Activated CD4-positive, alpha-beta T cell treated with anti-CD3 and anti-CD28 coated beads for 36 hours (primary cell): ENCODE measurements at places on chromosomes 1 and 21. TPM values are rescaled to one million over a fixed set of nuclear protein-coding genes. Genes with fewer than 3 reads are reported as not detected.

Gene IL19
- total RNA-seq = not detected

DNA sequence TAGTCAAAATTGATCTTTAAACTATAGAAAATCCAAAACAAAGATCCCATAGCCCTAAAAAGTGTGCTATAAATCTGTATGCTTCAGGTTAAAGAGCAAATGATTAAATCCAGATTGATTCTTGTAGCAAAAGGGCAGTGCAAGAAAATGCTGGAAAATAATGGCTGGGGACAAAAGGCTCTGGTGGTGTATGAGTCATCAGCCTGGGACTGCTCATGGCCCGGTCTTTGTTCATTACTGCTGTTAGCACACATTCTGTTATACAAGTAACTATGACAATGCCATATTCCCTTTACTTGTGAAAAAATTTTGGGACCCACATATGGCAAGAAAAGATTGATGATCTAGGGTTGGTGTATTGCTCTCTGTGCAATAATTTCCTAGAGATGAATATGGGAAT is 89.1 kb downstream of the RWDD3 start:
- no peak for DNase-seq

DNA sequence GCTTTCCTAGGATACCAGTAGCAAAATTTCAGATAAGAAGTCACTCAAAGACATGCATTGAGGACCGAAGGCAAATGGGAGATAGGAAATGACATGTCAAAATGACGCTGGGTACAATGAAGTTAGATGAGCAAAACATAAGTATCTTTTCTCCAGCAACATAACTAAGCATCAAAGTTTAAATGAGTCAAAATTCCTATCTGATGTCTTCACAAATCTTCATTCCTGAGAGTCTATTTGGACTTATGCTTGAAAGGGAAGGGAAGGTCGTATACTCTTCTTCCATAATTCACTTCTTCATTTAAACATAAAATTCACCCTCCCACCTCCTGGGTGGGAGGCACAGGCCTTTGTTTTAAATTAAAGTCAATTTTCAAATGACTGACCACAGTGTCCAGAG is 4.1 kb upstream of the TMEM81 start:
- no peak for DNase-seq

GRCh38 chr1:9858293-9859035 is 34.7 kb upstream of the CLSTN1 start:
- DNase-seq = peak; percentile 32

DNA sequence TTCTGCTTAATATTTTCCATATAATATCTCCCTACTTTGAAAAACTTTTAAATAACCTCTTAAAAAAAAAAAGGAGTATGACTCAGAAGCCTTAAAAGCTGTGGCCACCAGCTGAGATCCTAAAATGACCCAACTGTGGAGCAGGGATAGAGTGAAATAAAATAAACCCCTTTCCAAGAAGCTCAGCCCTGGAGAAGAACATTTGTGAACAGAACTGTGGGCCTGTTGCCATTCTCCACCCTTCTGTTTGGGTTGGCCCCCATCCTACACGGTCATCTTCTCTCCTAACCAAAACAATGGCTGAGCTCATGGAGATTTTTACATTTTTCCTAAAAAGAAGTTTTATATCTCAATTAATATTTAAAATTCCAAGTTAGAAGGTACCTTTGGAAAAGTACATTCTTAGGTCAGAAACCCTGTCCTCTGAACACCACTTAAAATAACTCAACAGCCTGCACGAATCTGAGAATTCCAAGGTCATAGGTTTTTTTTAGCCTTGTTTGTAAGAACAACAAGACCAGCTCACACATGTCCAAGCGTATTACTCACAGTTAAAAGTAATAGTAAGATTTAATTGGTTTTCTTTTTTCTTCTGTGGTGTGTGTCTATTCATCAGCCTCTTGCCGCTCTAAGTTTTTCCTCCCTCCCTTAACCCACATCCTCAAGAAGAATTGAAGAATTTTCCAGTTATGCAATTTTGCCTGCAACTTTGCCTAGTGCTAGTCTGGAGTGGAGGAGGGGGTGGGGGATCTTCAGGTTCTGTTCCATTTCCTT is 107.7 kb upstream of the ERRFI1 start:
- DNase-seq = no peak

DNA sequence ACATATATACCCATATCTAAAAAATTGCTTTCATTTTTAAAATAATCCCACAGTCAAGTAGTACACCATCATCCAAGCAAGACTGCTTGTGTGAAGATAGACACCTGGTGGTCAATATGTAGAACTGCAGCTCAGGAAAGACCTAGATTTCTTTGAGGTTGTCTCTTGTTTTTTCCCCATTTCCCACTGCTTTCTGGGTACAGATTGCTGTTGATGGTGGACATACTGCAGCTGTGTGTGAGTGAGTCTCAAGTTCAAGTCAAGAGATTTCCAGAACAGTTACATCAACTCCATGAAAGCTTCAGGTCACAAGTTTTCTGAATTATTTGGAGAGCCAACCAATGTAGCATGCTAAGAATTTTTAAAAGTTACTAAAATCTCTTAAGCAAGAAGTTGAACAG is 306.4 kb downstream of the DUSP10 start:
- DNase-seq = no peak

DNA sequence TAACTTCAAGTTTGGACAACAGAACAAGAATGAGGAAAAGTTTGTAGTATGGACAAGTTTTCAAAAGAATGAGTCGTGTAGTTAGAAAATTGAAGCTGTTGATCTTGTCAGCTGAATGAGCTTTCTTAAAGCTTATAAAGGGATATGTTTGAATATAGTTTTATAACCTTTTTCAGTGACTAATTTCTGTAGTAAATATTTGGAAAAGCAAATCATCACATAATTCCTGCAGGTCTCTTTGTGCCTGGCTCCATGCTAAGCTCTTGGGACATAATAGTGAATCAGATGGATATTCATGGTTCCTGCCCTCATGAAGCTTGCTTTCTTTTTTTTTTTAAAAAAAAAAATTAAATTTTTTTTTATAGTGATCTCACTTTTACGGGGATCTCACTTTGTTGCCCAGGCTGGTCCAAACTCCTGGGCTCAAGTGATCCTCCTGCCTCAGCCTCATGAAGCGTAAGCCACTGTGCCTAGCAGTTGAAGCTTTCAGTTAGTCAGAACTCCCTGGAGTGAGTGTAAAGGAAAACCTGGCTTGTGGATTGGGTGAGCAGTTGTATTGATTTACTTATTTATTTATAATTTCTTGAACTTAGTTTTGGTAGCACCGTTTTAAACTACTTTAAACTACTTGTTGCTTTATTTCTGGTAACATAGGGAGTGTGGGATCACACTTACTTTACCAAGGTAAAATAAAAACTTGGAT is 15.5 kb downstream of the DYRK1A start:
- no peak for DNase-seq

- DNase-seq = no peak
Observed at GRCh38 chr1:113859478-113860175, 11.9 kb downstream of the PTPN22 start.
